ENCODE measurements at places on chromosomes 4 and X. TPM values are rescaled to one million over a fixed set of nuclear protein-coding genes. Genes with fewer than 3 reads are reported as not detected.

The NAP1L3 gene
- 18.6 TPM for total RNA-seq

The LUZP4 gene
- total RNA-seq = not detected

The ARMCX6 gene
- total RNA-seq = 41.0 TPM

The FGG gene
- not detected for total RNA-seq

The ATP5ME gene
- 373 TPM for total RNA-seq

The PNMA3 gene
- total RNA-seq = 0.06 TPM

The TNIP3 gene
- total RNA-seq = 0.37 TPM

The KLHL2 gene
- total RNA-seq = 24.4 TPM

The MND1 gene
- total RNA-seq = 6.9 TPM

The FGFR3 gene
- 0.92 TPM for total RNA-seq

The HMX1 gene
- not detected for total RNA-seq

The CBLL2 gene
- total RNA-seq = not detected

The ESX1 gene
- total RNA-seq = not detected

The IBSP gene
- not detected for total RNA-seq

The GPR82 gene
- not detected for total RNA-seq

The F9 gene
- not detected for total RNA-seq

The PDHA2 gene
- total RNA-seq = not detected

The ZMAT1 gene
- 1.7 TPM for total RNA-seq

The WAS gene
- 0.12 TPM for total RNA-seq

The ZFP42 gene
- total RNA-seq = not detected

The PCDH10 gene
- 50.9 TPM for total RNA-seq

The SYTL5 gene
- 0.40 TPM for total RNA-seq

The BRS3 gene
- not detected for total RNA-seq

The TCEAL6 gene
- not detected for total RNA-seq

The ADAM29 gene
- total RNA-seq = not detected

The IL2 gene
- not detected for total RNA-seq

The MAMLD1 gene
- total RNA-seq = 0.92 TPM

The CFP gene
- total RNA-seq = 0.13 TPM
